ENCODE measurements at places on chromosomes 12 and 14.

GRCh38 chr12:95114766-95115405 lies 41.5 kb upstream of the NR2C1 start:
- DNase-seq: no peak

GRCh38 chr12:15590180-15590826 lies 198.9 kb downstream of the EPS8 start:
- peak; percentile 33 for DNase-seq

GRCh38 chr14:23147676-23148075 lies 28.6 kb upstream of the CEBPE start:
- no peak for DNase-seq

GRCh38 chr14:33720284-33720787 lies 230.5 kb downstream of the EGLN3 start:
- DNase-seq: no peak

- DNase-seq: no peak
Observed at GRCh38 chr14:69038455-69039287, 59.6 kb upstream of the ACTN1 start.
